ENCODE measurements at places on chromosomes 3 and 15. TPM values are rescaled to one million over a fixed set of nuclear protein-coding genes. Genes with fewer than 3 reads are reported as not detected.

FILIP1L gene
- total RNA-seq, result 0.29 TPM

GOLGA8R gene
- 0.16 TPM for total RNA-seq

RLBP1 gene
- total RNA-seq, result 0.13 TPM

GOLIM4 gene
- total RNA-seq, result 17.3 TPM

RPN1 gene
- 163 TPM for total RNA-seq

ISY1 gene
- total RNA-seq, result 21.9 TPM

ALDH1A3 gene
- total RNA-seq, result 14.5 TPM

DCLK3 gene
- not detected for total RNA-seq

PCSK6 gene
- total RNA-seq, result 12.1 TPM

SMCO1 gene
- not detected for total RNA-seq

A4GNT gene
- total RNA-seq, result not detected

GRAMD2A gene
- 0.16 TPM for total RNA-seq

CPNE4 gene
- total RNA-seq, result 6.8 TPM

ARHGAP31 gene
- total RNA-seq, result 0.75 TPM

ACTC1 gene
- total RNA-seq, result 0.16 TPM

ADAMTS9 gene
- total RNA-seq, result 0.65 TPM

SI gene
- total RNA-seq, result not detected

CYP1A1 gene
- 1.8 TPM for total RNA-seq

PYGO1 gene
- total RNA-seq, result 7.7 TPM

PRRT3 gene
- 1.9 TPM for total RNA-seq

GADL1 gene
- total RNA-seq, result not detected

CCDC54 gene
- not detected for total RNA-seq

CAND2 gene
- total RNA-seq, result 0.37 TPM

LTF gene
- total RNA-seq, result not detected

MOBP gene
- total RNA-seq, result not detected

RGMA gene
- 0.31 TPM for total RNA-seq

Measured in A549 treated with Hydrocortisone at 1 μM for 4 hours (cell line).